ENCODE measurements at places on chromosomes 4 and X.

DNA sequence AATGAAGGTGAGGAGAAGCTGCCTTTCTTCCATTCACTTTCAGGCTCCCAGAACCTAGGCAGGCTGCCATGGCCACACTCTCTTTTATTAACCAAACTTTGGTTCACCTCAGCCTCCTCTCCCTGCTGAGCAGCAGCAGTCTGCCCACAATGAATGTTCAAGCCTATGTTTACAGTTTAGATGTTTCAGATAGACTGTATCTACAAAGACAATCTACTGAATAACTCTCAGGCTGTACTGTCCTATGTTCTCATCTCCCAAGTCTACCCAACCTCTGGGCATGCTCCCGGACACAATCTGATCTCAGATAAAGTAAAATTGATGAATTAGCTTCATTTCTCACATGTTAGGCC lies 59.2 kb upstream of the TMEM164 start:
- no peak for DNase-seq

- peak; percentile 29 for DNase-seq
Measured at GRCh38 chr4:88697141-88697540, 488 bp downstream of the NAP1L5 start.

DNA sequence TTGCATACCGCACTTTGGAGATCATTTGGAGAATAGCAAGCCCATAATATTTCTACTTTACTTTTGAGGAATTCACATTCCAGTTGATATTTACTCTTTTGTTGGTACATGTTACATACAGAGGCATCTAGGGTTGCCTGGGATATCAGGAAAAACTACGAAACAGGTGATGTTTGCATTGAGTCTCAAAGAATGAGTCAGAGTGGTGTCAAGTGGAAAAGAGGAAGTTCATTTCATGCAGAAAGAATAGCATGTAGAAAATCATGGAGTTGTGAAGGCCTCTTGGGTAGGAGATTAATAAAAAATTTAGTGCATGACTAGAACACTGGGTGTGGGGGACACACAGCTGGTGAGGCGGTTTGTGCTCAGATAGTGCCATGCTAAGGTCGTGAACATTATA lies 33.5 kb upstream of the ELOVL6 start:
- DNase-seq = no peak

- DNase-seq = peak; percentile 48
Measured at GRCh38 chr4:75995727-75996126, 5.0 kb upstream of the SDAD1 start.

GRCh38 chr4:77820649-77821561 lies 1.7 kb upstream of the CNOT6L start:
- peak; percentile 22 for DNase-seq

DNA sequence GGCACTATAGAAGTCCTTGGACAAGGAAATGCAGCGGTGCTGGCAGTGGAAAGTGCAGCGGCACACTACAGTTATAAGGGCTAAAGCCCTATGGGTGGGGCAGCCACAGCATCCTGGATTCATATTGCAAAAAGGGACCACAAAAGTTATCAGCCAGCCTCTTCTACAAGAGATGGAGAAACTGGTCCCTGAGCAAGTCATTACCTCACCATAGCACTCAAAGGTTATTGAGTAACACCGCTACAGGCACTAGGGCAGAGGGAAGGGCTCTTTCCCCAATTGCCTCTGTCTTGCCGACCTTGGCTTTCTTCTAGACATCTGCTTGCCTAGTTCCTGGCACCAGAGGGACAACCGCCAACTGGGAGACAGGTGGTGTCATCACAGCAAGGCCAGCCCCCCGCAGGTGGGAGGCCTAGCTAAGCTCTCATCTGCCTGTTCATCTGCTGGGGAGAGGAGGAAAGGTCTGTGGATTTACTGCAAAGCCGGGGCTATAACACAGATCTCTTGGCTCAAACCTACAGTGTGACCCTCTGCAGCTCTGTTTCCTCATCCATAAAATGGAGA lies 600.0 kb downstream of the BCOR start:
- no peak for DNase-seq

DNA sequence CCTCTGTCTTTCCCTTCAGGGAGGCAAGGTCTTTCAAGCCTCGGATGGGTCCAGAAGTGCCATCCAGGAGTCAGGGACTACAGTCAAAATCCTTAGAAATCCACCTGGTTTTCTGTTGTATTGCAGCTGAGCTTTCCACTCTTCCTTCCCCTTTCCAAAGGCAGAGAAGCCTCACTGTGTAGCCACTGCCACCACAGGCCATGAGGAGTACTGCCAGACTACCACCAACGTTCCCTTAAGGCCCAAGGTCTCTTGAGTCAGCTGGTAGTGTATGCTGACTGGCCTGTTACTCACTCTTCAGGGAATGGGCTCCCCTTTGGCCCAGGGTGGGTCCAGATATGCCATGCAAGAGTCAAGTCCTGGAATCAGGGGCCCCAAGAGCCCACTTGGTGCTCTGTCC lies 1454.1 kb downstream of the PCDH19 start:
- no peak for DNase-seq

GRCh38 chr4:170827562-170828274 lies 738.0 kb upstream of the AADAT start:
- no peak for DNase-seq

DNA sequence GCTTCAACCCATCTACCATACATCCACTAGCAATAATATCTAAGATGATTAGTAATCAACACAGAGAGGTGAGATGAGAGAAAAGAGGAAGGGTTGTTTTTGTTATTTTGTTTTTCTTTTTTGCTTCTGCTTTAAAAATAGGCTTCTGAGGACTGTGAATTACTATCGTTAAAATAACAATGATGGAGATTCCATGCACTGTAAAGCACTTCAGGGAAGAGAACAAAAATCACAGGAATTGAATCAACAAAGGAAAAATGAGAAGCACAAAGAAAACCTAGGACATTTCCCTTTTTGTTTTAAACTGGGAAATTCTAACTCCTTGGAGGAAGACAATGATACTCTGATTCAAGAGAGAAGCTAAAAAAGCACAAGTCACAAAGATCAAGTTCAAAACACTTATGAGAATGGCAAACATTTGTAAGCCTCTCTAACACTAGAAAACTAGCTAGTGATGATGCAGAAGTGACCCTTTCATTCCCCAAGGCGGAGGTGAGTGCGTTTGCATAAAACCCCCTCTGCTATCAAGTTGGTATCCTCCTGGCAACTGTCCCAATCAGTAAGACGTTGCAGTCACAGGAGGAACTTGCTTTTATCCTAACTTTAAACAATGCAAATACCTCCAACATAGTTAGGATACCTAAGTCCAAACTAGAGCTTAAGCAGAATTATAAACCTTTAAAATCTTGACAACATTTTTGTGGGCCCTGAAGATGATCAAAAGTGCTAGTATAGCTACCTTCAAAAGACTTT lies 308.5 kb downstream of the CAMK2D start:
- no peak for DNase-seq

DNA sequence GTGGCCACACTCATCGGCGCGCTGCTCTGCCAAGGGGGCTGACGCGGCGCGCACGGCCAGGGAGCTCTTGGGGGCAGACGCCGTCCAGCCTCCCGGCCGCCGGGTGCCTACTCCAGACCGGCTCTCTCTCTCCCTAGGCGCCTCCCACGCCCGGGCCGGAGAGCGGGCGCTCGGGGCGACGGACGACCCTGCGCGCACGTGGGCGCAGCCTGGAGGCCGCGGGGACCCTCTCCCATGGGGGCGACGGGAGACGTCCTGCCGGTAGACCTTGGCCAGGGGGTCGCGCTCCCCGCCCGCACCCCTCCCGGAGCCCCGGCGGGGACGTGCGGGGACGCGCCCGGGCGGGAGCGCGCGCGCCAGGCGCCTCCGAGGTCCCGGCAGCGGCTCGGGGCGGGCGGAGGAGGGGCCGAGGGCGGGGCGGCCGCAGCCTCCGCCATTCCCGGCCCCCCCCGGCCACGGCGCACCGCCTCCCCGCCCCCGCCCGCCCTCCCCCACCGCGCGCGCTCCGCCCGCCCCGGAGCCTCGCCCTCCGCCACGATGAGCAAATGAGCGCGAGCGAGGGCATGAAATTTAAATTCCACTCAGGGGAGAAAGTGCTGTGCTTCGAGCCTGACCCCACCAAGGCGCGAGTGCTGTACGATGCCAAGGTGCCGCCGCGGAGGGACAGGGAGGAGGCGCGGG lies at the start of gene MSL3:
TSS of gene MSL3 (plus strand) at position 519 of the 681 bp plus-strand sequence. CDS start at position 546, 27 bp downstream.
- peak; percentile 47 for DNase-seq

DNA sequence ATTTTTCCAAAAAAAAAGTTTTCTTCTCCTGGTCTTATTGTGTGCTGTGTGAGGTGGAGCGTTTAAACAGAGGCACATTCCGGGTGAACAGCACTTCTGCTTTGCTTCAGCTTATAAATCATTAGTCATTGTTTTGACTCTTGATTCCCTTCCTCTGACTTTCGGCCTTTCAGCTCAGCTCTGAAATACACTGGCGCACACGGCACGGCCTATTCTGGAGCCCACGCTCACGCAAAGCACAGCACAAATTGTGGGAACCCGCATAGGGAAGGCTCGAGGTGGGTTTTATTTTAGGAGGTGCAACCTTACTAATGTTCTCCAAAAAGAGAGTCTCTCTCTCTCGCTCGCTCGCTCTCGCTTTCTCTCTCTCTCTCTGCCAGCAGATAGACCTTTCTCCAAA lies 4.0 kb downstream of the POU3F4 start:
- DNase-seq = no peak

DNA sequence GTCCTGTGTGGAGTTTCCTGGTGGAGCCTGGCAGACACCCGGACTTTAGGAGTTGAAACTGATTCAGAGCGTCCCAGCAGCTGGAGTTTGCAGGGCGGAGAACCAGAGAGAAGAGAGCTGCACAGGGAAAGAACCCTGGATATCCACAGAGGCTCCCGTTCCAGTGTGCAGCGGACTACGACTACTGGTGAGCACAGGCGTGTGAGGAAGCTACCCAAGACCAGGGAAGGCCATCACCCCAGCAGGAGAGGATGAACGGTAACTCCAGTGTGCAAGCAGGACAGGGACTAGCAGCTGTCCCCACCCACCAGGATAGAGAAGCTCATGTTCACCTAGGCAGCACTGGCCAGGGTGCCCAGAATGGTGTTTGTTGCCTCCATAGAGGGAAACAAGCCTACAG lies 2.3 kb downstream of the LAGE3 start:
- DNase-seq = no peak

GRCh38 chrX:154986826-154987575 lies 35.5 kb downstream of the F8 start:
- DNase-seq = no peak

DNA sequence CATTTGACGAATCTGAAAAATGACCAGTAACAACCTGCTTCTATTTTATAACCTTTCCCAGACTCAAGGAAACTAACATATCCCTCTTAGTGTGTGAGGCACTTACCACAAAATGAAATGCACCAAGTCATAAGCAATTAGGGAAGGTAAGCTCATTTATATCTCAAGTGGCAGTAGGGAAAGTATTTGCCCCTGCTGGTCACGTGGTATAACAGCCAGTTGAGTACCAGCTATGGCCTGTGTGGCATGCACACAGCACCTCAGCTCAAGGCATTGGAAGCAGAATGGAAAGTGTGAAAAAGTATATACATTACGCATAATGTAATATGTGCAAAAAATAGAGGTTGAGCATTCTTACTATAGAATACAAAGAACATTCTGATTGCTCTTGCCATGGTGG lies 178.3 kb upstream of the GYPA start:
- no peak for DNase-seq

DNA sequence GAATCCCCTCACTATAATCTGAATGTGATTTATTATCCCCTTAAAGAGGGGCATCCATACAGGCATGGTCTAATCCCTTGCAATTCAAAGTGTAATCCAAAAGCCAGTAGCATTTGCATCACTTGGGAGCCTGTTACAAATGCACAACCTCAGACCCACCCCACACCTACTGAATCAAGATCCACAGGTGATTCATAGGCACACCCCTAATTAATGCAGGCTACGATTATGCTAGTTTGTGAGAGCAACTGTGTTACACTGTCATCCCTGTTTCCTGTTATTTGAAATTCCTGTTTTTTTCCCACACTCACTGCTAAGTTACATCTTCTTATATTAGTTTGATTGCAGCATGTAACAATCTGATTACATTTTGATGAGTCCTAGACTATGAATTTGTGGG lies 120.0 kb downstream of the RAB28 start:
- no peak for DNase-seq

- no peak for DNase-seq
Measured at GRCh38 chr4:177596035-177596434, 153.8 kb upstream of the AGA start.

GRCh38 chr4:145679520-145679919 lies 426 bp upstream of the C4orf51 start:
- DNase-seq = peak; percentile 6

GRCh38 chr4:183327827-183328226 lies 5.6 kb upstream of the CLDN24 start:
- no peak for DNase-seq

- DNase-seq = no peak
Measured at GRCh38 chrX:70508296-70508911, 63.8 kb downstream of the DLG3 start.

GRCh38 chr4:144647095-144647561 lies 1.2 kb downstream of the HHIP start:
- DNase-seq = peak; percentile 26

DNA sequence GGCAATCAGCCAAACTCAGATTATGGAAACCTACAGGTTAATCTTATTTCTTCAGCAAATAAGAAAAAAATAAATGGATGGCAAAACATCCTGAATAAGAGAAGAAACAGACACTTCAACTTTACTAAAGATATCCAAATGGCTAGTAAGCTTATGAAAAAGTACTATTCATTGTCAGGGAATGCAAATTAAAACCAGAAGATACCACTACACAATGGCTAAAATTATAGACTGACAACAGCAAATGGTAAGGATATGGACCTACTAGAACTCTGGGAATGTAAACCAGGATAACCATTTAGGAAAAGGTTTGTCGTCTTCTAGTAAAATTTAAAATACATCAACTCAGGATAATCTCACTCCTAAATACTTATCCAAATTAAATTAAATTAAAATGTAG lies 24.3 kb downstream of the GRSF1 start:
- DNase-seq = no peak

DNA sequence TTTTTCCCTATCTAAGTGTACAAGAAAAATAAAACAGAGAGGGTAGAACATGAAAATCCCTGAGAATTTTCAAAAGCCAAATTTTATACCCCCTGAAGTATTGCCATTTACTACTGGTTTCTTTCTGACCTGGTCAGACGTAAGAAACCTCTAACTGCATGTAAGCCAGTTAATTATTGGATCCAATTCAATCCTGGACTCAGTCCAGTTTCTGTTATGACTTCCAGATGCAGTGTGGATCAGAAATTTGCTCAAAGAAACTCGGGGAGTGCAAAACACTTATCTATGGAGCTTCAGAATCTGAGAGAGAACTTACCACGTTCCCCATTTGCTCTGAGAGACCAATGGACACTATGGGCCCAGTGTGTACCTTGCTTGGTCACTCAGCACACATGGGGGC lies 383.5 kb downstream of the KLHL4 start:
- DNase-seq = peak; percentile 18

GRCh38 chr4:139020384-139020783 lies 4.8 kb downstream of the NOCT start:
- no peak for DNase-seq

Data from hindlimb muscle (tissue), 1 donor.